ENCODE measurements at places on chromosomes 12 and 14. TPM values are rescaled to one million over a fixed set of nuclear protein-coding genes. Genes with fewer than 3 reads are reported as not detected.

DNA sequence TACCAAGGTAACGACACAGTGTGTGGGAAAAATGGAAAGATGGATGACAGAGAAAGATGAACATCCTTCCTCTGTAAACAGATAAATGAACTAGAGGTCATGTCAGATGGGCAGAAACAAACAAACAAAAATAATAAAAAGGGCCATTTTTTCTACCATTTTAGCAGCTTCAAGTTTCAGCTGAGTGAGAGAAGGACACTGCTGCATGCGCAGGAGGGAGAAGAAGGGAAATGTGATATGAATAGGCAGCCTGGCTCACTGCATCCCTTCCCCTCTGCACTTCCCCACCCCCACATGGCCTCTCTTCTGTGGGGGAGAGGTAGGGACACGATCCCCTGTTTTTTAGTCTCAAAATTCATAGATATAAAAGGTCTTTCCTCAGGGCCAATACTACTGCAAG, 492.0 kb downstream of the NELL2 start:
- no peak for DNase-seq

GRCh38 chr12:84814664-84815245, 97.8 kb downstream of the SLC6A15 start:
- no peak for DNase-seq

GRCh38 chr12:96015672-96016071, 19.5 kb upstream of the HAL start:
- no peak for DNase-seq

GRCh38 chr12:67474934-67475620, 173.5 kb upstream of the DYRK2 start:
- no peak for DNase-seq

GRCh38 chr12:20718294-20718693, 23.2 kb downstream of the SLCO1C1 start:
- DNase-seq: no peak

DNA sequence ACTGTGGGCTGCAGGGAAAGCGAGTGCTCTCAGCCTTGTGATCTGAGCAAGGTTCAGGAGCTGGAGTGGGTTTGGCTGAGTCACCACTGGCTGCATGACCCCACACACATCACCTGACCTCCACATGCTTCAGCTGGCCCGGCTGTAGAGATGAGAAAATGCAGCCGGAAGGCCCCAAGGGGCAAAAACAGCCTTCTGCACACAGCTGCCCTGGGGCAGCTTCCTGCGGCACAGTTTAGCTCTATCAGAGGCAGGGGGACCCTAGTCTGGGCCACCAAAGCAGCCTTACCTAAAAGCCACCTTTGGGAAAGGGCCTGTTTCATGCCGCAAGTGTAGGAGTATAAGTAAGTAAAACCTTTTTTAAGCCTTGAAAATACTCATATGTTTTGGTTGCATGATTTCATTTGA, 123.3 kb downstream of the SSPN start:
- DNase-seq: no peak

- DNase-seq: no peak
These were observed 97.1 kb downstream of the ALG10 start for GRCh38 chr12:34119366-34119765.

MYO1H gene
- not detected for total RNA-seq

TMEM229B gene
- 5.9 TPM for total RNA-seq
